Caco-2 (cell line): ENCODE measurements at places on chromosomes 11 and 22. TPM values are rescaled to one million over a fixed set of nuclear protein-coding genes. Genes with fewer than 3 reads are reported as not detected.

CD81 gene
- 397 and 412 TPM in 2 replicates for total RNA-seq

ANO5 gene
- total RNA-seq: not detected in 2 replicates

DRD4 gene
- total RNA-seq: 1.0 and 1.1 TPM in 2 replicates

TRIM6 gene
- total RNA-seq: 0.43 and 0.53 TPM in 2 replicates

VSIG10L2 gene
- total RNA-seq: not detected in 2 replicates

CRYBB2 gene
- not detected in 2 replicates for total RNA-seq

DEUP1 gene
- 0.25 and 0.60 TPM in 2 replicates for total RNA-seq

NLRP14 gene
- not detected in 2 replicates for total RNA-seq

CALCB gene
- not detected in 2 replicates for total RNA-seq

PHLDA2 gene
- 18.7 and 19.1 TPM in 2 replicates for total RNA-seq

- no peak for DNase-seq
These were observed 1026.0 kb downstream of the TBC1D22A start for GRCh38 chr22:47788461-47788860.

- peak; percentile 37 for DNase-seq
These were observed 39.4 kb upstream of the TTC12 start for GRCh38 chr11:113274713-113275582.

DNA sequence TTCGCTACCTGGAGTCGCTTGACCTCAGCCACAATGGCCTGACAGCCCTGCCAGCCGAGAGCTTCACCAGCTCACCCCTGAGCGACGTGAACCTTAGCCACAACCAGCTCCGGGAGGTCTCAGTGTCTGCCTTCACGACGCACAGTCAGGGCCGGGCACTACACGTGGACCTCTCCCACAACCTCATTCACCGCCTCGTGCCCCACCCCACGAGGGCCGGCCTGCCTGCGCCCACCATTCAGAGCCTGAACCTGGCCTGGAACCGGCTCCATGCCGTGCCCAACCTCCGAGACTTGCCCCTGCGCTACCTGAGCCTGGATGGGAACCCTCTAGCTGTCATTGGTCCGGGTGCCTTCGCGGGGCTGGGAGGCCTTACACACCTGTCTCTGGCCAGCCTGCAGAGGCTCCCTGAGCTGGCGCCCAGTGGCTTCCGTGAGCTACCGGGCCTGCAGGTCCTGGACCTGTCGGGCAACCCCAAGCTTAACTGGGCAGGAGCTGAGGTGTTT is 12.8 kb downstream of the TSKU start:
- DNase-seq: no peak

GRCh38 chr11:82906236-82906635 is 4.7 kb downstream of the DDIAS start:
- DNase-seq: no peak

DNA sequence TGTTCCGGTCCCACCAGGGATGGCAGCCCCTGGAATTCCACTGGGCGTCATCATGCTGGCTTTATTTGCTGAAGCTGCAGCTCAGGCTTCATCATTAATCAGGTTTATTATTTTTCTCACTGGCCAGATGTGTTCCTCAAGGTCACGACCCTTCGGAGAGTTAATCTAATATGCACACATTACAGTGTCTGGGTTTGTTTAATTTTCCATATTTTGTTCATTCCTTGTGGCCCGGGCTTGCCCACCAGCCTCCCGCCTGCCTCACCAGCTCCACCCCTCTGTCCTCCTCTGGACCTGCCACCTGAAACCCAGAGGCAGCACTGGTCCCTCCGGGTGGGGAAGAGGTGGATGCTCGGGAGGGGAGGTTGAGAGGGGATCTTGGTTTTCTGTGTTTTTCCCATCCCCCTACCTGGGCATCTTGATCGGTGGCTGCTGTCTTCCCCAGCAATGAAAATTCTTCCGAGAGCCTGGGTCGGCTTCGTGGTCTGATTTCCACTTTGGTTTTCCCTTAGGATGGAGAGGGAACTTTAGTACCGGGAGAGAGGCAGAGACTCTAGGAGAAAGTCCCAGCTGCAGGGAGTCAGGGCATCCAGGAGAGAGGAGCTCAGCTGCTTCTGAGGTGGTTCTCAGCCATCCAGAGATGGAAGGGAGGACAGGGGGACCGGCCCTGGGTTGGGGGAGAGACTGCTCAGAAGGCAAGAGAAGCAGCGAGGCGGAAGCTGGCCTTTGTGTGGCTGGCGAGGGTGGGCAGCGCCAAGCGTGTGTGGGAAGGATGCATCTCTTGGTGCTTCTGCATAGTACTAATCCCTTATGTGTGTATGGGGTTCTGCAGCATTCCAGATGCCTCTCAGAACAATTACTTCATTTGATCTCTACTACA is 2.1 kb downstream of the GRIK4 start:
- DNase-seq: no peak

- no peak for DNase-seq
These were observed 8.9 kb upstream of the OR2D3 start for GRCh38 chr11:6911948-6912347.

- no peak for DNase-seq
These were observed 87.5 kb downstream of the AMOTL1 start for GRCh38 chr11:94855666-94856065.

- DNase-seq: peak; percentile 74
These were observed 698 bp downstream of the PAK1 start for GRCh38 chr11:77472991-77473800.

DNA sequence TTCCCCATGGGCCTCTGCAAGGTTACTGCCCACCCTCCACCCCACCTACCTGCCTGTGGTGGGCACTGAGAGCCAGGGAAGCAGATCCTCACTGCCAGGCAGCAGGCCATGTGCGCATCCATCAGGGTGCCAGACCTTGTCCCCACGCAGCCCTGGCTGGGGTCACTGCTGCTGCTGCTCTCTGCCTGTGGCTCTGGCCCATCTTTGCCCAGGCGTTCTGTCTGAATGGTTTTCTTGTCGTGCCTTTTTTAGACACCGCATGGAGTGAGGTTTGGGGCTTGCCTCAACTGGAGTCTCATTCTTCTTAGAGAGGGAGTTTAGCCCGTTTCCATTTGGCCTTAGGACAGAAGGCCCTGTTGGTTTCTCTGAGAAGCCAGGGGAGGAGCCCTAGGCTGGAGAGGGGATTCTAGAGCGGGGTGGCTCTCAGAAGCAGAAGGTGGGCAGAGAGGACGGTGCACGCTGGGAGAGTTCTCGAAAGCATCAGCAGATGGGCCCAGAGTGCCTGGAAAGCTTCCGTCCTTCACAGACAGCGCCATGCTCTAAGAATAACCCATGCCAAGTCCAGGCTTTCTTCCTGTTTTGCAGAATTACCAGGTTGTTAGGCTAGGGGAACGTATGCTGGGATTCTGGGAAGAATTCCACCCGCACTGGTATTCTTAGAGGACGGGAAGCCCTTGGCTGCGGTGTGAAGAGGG is 8.1 kb downstream of the TANGO2 start:
- no peak for DNase-seq

- no peak for DNase-seq
These were observed 25.6 kb downstream of the TRIM29 start for GRCh38 chr11:120112174-120112796.

DNA sequence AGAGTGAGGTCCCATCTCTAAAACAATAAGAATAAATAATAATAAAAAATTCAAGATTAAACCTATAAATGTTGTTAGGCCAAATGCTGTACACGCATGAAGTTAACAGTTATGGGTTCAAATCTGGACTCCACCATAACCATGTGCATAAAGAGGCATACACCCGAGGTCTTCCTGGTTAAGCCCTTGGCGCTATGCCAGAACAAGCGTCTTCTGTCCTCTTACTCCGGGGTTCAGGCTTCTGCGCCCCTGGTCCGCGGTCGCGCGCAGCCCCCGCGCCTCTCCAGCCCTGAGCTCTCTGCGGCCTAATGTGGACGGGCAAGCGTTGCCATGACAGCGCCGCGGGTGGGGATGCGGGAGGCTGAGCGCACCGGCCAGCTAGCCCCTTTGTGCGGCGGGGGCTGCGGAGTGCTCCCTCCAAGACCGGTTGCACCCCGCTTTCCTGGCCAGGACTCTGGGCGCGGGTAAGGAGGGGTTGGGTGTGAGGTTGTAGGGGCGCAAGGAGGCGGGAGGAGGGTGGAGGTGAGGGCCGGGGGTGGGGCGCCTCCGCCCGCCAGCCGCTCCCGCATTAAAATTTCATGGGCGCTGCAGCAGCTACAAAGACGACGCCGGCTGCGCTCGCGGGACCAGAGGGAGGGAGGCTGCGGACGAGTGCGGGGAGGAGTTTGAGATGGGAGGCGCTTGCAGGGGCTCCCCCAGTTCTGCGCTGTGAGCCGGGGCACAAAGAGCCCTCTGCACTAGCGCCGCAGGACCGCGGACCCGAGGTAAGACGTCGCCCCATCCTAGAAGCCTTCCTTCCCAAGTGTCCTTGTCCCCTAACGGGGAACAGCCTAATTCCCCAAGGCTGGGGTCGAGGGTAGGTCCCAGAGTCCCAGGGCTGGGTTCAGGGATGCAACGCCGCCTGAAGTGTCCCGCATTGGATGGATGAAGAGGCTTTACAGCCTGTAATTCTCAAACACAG is at the start of gene MIAT:
Gene MIAT, plus strand, starts transcription at position 698 of the 961 bp plus-strand sequence.
- no peak for DNase-seq

GRCh38 chr11:99911116-99911515 is 776.0 kb upstream of the ARHGAP42 start:
- DNase-seq: no peak

DNA sequence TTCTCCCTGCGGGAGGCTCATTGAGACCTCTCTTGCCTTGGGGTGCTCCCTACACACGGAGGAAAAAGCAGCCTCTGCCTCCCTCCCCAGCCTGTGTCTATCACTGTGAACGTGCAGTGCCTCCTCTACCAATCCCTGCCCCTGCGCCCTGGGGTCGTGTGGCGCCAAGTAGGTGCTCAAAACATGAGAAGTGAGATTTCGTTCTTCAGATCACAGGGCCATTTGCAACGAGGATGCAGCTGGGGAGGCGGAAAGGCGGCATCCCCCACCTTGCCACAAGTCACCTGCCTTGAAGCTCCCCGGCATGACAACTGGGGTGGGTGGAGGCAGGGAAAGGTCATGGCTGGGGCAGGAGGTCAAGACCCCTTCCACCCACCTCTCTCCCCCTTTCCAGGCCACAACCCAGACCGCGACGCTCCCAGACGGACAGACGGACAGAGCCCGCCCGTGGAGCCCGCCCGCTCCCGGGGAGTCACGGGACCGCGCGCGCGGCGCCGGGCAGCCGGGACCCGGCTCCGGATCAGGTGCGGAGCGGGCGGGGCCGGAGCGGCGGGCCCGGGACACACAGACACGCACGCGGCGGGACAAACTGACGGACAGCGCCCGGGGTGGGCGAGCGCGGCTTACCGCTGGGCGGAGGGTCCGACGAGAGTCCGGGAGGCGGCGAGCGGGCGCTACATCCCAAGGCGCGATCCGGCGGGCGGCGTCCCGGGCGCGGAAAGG is 485 bp downstream of the KCNJ4 start:
- DNase-seq: no peak

DNA sequence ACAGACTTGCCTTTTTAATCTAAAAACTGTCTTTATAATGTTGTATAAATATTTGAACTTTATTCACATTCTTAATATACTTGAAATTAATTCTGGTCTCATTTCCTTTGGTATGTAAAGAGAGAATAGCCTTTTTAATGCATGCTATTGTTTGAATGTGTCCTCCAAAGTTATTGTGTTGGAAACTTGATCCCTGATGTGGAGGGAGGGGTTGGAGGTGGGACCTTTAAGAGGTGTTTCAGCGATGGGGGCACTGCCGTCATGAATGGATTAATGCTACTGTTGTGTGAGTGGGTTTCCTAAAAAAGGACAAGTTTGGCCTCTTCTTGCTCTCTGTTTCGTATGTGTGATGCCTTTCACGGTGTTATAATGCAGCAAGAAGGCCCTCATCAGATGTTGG is 131.7 kb downstream of the DDX10 start:
- DNase-seq: no peak

DNA sequence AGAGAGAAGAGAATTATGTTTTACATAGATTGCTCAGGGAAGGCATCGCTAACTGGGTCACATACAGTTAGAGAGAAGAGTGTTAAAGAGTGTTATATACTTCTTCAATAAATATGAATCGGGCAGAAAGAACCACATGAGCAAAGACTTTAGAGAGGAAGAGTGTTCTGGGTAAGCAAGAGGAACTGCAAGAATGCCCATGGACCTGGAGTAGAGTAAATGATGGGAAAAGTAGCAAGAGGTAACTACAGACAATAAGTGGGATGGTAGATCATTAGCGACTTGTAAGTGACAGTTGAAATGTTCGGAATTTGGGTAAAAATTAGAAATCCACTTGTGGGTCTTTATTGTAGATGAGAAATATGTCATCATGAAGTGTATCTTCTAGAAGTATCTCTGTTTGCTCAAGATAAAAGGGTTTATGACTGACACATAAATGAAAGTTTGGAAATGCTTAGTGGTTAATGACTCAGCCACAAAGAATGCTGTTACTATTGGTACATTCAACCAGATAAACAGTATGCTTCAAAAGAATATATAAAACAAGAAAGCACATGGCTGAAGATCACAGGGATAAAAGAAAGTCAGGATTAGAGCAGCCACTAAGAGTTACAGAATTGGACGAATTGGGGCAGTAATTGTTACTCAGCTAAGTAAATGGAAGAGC is 229.3 kb downstream of the CASP12 start:
- DNase-seq: peak; percentile 82

- no peak for DNase-seq
These were observed 49.3 kb downstream of the TSPAN18 start for GRCh38 chr11:44775985-44776446.

DNA sequence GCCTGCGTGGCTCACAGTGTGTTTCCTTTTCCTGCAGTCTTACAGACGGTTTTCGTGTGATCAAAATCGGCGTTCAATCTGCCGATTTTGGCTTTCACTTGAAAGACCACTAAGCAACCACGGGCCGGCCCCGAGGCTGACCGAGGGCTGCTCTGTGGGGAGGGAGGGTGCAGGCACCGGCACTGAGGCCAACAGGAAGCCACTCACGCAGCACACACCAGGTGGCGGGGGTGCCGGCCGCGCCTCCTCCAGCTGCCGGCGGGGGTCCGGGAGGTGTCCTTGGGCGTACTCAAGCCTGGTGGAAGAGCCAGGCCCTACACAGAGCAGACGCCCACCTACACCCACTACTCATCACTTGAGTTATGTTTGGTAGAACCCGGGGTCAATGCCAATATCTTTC is 14.3 kb downstream of the TOLLIP start:
- DNase-seq: no peak

- no peak for DNase-seq
These were observed 11.4 kb downstream of the GLB1L3 start for GRCh38 chr11:134287561-134287960.
